ENCODE measurements at places on chromosomes 5 and 9.

DNA sequence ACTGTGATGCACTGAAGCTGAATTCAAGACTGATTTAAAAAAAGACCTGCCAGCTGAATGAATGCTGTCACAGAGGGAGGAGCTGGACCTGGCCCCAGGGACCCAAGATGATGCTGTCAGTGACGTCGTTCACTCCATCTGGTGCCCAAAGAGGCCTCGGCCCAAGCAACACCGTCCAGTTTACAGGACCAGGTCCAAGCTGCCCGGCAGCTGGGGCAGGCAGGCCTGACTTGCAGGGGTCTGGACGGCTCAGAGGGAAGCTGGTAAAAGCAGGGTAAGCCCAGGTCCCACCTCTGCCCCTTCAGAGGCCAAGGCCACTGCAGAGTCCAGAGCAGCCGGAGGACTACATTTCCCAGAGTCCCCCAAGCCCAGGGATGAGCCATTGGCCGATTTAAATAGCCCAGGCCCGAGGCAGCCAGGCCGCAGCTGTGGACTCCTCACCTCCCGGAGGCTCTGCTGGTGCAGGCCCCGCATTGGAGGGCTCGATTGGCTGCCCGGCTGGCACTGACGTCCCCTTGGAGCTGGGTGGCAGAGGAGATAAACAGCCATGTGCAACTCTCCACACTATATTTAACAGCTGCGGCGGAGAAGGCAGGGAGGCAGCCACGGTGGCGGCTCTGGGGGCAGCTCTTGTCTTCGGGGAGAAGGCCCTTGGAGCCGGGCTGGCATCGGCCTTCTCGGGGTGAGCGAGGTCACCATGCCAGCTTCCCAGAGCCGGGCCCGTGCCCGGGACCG lies at the start of gene PLPP7:
PLPP7 (plus strand) TSS at position 423 of the 735 bp plus-strand sequence; CDS start at position 698, 275 bp downstream.
- peak; percentile 77 for DNase-seq

- DNase-seq, result no peak
Measured at GRCh38 chr5:151171529-151171928, 13.9 kb upstream of the ANXA6 start.

DNA sequence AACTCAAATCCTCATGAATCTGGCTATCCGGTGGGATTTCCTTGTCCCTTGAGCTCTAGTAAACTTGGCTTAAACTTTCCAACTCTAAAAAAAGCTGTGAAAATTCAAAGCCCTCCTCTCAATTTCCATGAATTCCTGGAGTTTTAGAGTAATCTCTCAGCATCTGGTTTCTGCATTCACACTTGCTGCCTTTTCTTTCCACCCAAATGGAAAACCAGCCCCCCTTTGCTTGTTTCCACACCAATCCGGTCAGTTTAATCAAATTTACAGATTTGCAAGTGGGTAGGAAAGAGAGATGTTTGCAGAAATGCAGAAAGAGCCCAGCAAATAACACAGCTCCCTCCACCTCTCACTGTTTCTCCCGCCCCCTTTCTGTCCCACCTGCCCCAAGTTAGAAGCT lies 91.1 kb downstream of the ENC1 start:
- no peak for DNase-seq

DNA sequence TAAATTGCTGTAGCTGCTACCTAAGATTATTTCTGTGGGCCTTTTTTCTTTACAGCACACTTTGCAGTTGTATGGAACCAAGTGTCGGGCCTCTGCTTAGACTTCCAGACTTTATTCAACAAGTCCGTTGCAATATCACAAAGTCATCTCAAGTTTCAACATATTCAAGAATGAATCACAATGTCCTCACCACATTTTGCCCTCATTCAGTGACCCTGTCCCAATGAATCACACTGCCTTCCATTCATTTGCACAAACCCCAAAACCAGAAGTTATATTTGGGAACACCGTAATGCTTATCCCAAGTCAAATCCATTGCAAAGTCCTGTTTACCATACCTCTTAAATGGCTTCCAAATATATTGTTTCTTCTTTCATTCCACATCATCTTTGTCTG lies 439.6 kb downstream of the CSNK1G3 start:
- DNase-seq, result peak; percentile 86

GRCh38 chr9:123157221-123157620 lies 111.2 kb downstream of the STRBP start:
- DNase-seq, result no peak

GRCh38 chr5:97136475-97136874 lies 5.9 kb downstream of the LIX1 start:
- peak; percentile 43 for DNase-seq

GRCh38 chr5:494667-495255 lies 29.5 kb downstream of the SLC9A3 start:
- DNase-seq, result no peak

DNA sequence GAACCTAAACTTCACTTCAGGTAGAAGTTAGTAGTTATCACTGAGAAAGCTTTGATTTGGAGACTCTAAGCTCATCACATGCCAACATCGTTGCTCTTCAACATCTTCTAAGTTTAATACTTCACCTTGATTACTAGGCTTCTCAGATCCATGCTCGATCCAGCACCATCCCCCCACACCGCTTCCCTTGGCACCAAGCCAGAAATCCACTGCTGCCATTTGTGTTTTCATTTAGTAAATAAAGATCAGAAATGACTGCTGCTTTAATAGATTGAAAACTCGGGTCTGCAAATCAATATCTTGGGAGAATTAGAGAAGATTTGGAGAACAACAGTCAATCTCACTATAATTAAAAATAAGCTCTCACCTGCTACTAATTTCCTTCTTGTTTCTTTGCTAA lies 214.7 kb upstream of the NR4A3 start:
- DNase-seq, result no peak

GRCh38 chr5:9596824-9597223 lies 33.3 kb downstream of the TAS2R1 start:
- no peak for DNase-seq

DNA sequence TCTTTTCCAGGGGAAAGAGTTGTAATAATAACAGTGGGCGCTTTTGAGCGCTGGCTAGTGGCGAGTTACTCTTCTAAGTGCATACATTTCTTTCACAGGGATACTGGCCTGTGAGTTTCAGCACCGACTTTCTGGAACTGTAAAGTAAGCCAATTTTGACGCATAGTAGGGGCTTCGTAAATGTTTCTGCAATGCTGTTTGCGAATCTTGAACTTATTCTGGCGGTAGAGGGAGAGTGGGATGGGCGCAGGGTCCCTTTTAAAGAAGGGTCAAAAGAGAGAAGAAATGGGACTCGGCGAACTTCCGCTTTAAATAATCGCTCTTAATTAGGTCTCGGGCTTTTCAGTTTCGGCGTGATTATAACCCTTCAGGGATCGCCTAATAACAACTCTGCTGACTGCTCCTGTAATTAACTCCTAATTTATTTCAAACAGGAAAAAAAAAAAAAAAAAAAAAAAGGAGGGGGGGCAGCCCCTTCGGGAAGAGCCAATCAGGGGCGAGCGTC lies 351 bp upstream of the MSX2 start:
- DNase-seq, result peak; percentile 22

DNA sequence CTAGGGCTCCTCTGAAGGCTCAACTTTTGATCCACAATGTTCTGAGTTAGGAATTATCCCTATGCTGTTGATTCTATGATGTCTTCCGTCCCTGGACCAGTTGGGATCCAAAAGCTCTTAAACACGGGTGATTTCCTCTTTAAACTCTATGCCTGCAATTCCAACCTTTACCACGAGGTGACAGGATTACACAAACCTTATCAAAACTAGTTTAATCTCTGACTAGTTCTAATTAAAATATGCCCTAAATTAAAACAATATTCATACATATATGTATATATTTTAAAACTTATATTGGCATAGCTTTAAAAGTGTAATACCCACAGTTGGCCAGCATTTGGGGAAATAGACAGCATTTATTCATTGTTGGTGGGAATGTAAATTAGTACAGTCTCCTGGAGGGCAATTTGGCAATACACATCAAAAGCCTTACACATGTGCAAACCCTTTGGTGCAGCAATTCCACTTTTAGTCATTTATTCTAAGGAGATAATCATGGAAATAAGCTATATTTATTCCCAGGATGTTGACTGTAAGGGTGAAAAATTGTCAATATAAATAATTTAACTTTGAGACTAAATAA lies 51.6 kb upstream of the PHYKPL start:
- DNase-seq, result no peak

DNA sequence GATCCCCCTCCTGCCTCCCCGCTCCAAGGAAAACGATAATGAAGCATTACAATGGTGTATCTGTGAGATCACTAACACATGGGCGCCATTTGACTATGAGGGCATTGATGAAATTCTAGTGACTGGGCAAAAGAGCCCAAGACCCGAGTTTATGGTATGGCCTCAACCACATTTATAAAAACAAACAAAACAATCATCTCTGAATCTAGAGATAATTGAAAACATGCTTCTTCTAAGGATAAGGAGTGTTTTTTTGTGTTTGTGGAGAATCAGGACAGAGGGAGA lies 100.9 kb upstream of the SEMA6A start:
- no peak for DNase-seq

- DNase-seq, result no peak
Measured at GRCh38 chr9:21836437-21837161, 34.2 kb downstream of the MTAP start.

DNA sequence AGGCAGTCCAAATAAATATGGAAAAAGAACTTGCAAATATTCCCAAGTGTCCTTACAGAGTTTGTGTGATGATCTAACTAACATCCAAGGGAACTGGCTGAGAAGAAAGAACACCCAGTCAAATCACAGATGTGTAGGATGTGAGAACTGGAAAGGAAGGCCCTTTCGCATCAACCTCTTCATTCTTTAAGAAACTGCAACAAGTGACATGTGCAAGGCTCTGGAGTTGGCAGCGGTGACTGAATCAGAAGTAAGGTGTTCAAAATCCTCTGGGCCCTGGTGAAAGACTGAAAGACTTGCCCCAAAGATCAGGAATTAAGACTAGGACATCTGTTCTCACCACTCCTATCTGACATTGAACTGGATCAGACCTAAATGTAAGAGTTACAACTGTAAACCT lies 88.7 kb downstream of the RAPGEF1 start:
- no peak for DNase-seq

DNA sequence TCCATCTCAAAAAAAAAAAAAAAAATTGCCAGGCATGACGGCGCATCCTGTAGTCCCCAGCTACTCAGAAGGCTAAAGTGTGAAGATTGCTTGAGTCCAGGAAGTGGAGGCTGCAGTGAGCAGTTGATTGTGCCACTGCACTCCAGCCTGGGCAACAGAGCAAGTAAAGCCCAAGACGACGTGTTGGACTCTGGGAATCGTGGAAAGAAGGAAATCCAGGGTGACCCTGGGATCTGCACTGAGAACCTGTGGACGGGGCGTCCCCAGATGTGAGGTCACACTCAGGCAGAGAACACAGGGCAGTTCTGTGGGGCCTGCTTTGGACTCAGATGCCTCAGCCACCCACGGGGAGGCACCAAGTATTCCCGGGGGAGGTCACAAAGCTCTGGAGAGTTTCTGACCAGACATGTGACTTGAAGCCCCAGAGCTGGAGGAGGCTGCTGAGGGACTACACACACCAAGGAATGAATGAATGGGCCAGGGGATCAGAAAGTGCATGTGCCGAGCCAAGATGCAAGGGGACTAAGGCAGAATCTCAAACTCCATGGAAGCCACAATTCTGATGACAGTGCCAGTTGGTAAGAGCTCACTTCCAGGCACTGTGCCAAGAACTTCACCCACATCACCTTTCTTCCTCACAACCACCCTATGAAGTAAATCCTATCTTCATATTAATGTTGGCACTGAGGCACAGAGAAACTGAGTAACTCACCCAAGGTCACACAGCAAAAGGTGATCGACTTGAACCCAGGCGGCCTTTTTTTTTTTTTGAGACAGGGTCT lies 12.9 kb downstream of the DYNC2I2 start:
- no peak for DNase-seq

DNA sequence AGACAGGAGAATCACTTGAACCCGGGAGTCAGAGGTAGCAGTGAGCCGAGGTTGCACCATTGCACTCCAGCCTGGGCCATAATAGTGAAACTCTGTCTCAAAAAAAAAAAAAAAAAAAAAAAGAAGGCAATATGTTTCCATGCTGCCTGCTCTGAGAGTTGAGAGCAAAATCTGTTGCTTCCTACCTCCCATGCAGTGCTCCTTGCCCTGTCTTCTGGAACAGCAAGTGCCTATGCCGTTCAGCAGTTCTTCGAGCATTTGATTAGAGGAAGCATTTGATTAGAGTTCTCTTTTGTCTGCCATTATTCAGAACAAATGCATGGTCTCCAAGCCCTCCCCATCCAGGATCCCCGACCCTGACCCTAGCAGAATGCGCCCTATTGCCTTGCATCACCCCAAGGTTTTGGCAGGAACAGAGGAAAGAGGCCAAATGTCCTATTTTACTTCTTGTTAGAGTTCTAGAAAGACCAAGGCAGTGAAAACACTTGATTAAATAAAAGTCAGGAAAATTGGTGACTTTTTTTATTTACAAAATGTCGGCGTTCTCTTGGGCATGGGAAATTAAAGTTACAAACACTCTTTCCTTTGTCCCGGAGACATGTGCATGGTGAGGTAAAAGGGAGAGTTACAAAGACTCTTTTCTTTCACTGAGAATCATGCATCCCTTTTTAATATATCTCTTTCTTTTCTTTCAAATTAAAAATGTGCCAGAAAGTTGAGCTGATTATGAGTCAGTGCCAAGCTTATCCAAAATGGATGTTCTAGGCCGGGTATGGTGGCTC lies 27.8 kb upstream of the FSD1L start:
- DNase-seq, result no peak

DNA sequence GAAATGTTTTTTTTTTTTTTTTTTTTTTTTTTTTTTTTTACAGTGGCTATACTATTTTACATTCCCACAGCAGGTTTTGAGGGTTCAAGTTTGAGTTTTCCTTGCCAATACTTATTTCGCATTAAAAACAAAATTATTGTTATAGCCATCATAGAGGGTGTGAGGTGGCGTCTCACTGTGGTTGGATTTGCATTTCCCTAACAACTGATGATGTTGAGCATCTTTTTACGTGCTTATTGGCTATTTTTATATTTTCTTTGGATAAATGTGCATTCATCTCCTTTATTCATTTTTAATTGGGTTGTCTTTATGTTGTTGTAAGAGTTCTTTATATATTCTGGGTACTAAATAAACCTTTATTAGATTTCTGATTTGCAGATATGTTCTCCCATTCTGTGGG lies 18.9 kb upstream of the UBLCP1 start:
- no peak for DNase-seq

- DNase-seq, result no peak
Measured at GRCh38 chr5:1514027-1514818, 9.5 kb downstream of the LPCAT1 start.

DNA sequence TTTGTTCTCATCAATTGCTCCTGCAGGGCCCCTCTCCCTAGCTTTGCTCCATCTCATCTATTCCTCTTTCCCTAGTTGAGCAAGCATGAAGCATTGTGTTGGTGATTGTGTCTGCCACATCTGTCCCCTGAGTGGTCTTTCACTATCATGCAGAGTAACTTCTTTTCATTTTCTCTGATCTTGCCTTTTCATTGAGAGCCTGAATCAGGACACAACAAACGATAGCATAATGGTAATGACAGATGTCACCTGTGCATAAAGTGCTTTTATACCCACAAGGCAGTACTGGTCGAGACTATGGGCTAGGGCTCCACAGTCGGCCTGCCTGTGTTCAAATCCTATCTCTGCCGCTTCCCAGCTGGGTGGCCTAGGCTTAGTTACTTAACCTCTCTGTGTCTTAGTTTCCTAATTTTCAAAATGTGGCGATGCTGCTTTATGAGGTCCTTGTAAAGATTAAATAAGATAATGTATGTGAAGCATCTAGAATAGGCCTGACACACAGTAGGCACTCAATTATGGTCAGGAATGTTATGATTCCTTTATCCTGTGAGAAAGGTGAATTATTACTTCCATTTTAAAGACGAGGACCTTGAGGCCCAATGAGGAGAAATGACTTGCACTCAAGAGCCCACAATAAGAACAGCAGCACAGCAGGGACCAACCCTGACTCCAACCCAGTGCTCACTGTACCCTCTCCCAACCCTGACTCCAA lies 137.1 kb upstream of the ZNF618 start:
- no peak for DNase-seq

Measured in muscle of back (tissue), 13 donors.